ENCODE measurements at places on chromosomes 13 and 19.

- DNase-seq, result no peak
Measured at GRCh38 chr19:4506449-4507149, 11.7 kb downstream of the PLIN4 start.

DNA sequence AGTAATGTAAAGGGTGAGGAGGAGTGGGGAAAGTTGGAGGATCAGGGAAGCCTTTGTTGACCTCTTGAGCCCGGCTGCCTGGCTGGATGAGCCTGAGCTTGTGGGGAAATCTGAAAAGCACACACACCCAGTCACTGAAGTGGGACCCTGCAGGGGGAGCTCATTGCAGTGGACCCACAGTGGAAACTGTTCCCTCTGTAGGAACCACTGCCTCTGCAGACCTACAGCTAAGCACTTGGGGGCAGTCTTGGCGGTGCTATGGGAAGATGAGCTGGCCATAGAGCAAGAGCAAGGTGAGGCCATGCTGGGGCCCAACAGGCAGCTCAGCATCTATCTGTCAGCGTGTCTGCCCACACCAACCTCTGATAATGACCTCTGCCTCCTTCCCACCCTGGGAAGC is 294.8 kb downstream of the TSHZ3 start:
- peak; percentile 27 for DNase-seq

DNA sequence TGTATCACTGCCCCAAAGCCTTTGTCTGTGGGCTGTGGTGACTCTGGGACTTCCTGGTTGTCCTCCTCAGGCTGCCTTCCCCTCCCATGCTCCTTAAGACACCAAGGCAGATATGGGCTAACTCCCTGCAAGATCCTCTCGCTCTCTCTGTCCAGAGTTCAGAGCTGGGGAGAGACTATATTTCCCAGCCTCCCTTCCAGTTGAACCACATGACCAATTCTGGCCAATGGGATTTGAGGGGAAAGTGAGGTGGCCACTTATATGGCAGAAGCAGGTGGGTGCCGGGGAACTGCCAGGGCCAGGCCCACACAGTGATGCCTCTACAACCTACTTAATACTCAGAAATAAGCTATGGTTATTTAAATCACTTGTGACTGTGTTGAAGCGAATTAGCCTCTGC is 16.2 kb upstream of the ANGPTL8 start:
- DNase-seq, result no peak

DNA sequence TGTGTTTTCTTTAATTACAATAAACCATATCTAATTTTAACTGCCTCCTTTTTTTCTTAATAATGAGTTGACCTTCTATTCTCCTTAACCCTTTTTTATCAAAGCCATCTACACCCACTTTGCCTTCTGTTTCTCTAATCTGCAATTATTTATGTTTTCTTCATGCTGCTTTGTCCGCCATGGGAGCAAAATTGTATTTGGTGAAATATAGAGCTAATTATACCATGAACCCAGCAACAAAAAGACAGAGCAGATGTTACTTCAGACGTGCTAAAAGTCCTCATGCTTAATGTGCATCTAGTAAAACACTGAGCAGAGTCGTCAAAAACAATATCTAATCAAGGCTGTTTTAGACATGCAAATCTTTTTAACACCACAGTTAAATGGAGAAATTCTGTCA is 264.7 kb downstream of the DACH1 start:
- no peak for DNase-seq

DNA sequence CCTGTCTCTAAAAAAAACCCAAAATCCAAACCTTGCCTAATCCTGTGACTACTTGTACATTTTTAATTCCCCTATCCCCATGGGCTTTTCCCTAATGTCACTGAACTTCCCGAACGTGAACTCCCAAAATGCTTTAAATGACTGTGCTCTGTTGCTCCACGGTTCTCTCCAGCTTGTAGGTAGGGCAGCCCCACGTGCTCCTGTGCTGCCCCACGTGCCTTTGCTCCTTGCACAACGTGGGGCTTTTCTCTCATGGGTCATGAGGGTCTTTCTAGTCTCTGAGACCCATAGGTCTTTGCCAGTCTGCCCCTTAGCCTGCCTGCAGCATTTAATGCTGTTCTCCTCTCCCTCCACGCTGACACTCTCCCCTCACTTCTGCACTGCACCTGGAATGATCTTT is 122.0 kb downstream of the SHISA2 start:
- DNase-seq, result no peak

- DNase-seq, result peak; percentile 41
Measured at GRCh38 chr13:98994896-98995295, 17.0 kb upstream of the DOCK9 start.

DNA sequence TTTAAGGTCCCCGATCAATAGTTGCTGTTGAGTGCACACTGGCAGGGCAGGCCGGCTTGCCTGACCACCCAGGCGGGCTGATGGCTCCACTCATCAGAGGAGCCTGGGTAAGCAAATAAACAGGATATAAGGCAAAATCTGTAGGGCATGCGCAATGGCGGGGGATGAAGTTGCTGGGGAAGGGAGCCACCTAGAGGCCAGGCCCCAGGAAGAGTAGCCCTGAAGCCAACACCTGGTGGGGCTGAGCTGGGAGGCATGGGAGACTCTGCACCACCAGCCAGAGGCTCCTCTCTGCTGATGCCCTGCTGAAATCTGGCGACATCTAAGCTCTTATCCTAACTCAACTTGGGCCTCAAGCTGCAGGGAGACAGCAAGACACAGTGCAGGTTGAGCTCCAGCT is 324.3 kb downstream of the ZNF536 start:
- DNase-seq, result no peak

Data from CD4-positive, alpha-beta T cell treated with Interleukin-17A for 4 hours (primary cell).